Femur (tissue), 1 donor: ENCODE measurements at places on chromosomes 16 and 17.

GRCh38 chr17:27651411-27652345 lies 20.7 kb downstream of the LGALS9 start:
- DNase-seq = peak; percentile 58

- no peak for DNase-seq
Measured at GRCh38 chr16:11955713-11956123, 9.3 kb upstream of the TNFRSF17 start.

DNA sequence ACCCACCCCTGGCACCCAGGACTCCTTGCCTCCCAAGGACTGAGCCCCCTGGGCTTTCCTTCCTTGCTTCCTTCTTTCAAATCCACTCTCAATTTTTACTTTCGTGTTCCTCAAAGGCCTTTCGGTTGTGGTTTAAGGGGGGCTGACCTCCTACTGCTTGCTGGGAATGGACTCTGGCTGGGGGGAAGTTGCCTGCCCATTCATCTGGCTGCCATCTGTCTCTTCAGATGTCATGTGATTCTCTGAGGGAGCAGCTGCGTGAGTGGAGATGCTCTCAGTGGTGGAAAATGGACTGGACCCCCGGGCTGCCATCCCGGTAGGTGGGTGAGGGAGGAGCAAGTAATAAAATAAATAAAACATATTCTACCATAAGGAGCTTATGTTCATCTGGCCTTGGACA lies 93.8 kb upstream of the RPRML start:
- DNase-seq = peak; percentile 28

- peak; percentile 89 for DNase-seq
Measured at GRCh38 chr16:85202631-85203461, 90.6 kb upstream of the CIBAR2 start.

GRCh38 chr17:74012465-74012864 lies 191.0 kb upstream of the RPL38 start:
- no peak for DNase-seq

- peak; percentile 76 for DNase-seq
Measured at GRCh38 chr17:1229349-1229899, 40.8 kb upstream of the BHLHA9 start.

DNA sequence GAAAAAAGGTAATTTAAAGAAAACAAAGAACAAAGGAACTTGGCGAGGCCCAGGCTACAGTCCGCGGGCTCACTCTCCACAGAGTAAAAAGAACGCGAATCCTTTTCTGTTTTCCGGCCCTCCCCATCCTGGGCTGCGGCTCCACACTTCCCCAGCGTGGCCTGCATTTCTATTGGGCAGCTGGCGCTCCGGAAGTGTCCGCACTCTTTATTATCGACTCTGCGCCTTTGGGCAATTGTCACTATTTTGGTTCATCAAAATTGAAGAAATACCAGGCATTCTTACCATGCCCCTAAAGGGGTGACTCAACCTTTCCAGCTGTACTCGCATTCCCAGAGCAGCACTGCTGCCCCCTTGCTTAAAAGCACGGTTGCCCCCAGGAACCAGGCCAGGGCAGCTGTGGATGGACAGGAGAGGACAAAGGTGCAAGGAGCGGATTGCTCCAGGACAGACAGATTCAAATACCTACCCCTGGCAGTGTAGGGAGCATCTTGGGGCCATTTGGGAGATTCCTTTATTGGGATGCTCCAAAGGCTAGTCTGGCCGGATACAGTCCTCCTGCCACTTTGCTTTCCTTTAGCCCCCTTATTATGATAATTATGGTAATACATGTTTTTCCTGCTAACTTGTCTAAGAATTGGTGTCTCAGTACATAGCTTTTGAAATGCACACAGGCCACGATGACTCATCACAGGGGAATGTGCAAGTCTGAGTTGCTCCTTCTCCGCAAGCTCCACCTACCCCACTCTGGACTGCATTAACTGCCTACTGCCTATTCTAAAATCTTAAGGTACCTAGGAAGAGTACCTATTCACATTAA lies 985 bp upstream of the SLFN12 start:
- DNase-seq = peak; percentile 86

- DNase-seq = no peak
Measured at GRCh38 chr17:81066072-81066471, 31.1 kb downstream of the BAIAP2 start.

GRCh38 chr16:84307209-84307954 lies 12.7 kb downstream of the WFDC1 start:
- DNase-seq = no peak

DNA sequence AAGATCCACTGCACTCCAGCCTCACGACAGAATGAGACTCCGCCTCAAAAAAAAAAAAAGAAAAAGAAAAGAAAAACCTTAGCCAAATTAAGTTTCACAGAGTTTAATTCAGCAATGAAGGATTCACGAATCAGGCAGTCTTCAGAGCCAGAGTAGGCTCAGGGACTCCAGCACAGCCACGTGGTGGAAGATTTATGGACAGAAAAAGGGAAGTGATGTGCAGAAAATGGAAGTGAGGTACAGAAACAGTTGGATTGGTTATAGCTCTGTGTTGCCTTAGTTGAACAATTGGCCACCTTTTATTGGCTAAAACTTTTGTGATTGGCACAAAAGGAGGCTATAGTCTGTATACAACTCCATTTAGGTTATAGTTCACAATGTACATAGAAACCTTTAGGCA lies 256.6 kb downstream of the HS3ST3B1 start:
- DNase-seq = no peak

DNA sequence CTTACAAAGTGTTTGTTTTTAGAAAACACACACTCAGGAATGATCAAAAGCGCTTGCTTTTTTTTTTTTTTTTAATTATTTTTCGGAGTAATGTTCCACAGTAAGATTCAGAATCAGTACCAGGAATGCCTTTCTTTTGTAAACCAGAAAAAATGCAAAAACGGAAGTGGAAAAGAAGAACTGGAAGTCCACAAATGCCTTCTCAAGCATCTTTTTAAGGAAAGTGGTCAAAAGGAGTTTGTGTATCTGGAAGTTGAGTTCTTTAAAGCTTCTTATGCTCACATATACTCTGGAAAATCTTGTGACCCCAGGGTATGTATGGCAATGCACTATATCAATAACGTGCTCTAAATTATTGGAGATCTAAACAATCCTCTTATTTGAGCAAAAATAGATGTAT lies 126.0 kb downstream of the ABCA8 start:
- no peak for DNase-seq

- DNase-seq = no peak
Measured at GRCh38 chr16:82464187-82464586, 162.6 kb upstream of the CDH13 start.

DNA sequence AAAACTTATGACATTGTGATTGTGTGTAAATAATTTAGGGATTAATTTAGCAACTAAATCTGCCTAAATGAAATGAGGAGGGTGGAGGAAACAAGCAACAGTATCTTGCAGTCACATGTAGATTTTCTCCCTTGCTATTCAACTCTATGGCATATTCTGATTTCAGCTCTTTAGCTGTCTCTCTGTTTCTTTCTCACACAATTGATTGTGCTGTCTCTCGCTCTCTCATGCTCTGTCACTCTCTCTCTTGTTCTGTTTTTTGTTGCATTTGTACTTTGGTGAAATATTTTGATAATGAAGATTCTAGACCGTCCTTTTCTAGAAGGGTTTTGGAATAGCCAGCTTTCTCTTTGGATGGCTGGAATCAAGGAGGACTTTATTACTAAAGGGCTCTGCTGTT lies 70.6 kb downstream of the BCAS3 start:
- DNase-seq = no peak

DNA sequence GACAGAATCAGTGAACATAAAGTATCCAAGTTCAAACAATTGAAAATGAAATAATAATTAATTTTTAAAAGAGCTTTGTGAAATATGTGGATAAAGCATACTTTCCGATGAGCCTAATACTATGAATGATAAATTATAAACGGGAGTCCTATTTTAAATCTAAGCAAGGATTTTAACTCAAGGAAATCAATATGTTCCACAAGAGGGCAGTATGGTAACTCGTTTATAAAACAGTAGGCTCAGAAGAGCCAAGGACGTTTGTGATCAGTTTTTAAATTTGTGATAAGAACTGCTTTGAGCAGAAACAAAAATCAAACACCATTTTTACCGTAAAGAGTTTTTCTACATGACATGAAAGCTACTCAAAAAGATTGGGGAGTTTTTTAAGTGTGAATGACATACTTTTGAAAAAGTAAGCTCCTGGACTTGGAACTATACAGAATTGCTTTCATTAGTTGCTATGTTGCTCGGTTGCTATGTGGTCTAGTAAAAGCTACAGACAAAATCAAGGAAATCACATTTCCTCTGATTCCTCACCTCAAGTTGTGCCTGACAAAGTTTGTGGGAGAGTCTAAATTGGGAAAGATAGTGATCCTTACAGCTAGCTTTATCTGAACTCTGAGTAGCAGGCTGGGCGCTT lies 11.8 kb upstream of the TEKT1 start:
- DNase-seq = no peak

- DNase-seq = no peak
Measured at GRCh38 chr17:81659038-81659437, 2.7 kb upstream of the PDE6G start.

GRCh38 chr17:1714427-1714979 lies 4.3 kb upstream of the TLCD2 start:
- peak; percentile 98 for DNase-seq

GRCh38 chr17:1331708-1332107 lies 52.2 kb downstream of the TRARG1 start:
- no peak for DNase-seq

DNA sequence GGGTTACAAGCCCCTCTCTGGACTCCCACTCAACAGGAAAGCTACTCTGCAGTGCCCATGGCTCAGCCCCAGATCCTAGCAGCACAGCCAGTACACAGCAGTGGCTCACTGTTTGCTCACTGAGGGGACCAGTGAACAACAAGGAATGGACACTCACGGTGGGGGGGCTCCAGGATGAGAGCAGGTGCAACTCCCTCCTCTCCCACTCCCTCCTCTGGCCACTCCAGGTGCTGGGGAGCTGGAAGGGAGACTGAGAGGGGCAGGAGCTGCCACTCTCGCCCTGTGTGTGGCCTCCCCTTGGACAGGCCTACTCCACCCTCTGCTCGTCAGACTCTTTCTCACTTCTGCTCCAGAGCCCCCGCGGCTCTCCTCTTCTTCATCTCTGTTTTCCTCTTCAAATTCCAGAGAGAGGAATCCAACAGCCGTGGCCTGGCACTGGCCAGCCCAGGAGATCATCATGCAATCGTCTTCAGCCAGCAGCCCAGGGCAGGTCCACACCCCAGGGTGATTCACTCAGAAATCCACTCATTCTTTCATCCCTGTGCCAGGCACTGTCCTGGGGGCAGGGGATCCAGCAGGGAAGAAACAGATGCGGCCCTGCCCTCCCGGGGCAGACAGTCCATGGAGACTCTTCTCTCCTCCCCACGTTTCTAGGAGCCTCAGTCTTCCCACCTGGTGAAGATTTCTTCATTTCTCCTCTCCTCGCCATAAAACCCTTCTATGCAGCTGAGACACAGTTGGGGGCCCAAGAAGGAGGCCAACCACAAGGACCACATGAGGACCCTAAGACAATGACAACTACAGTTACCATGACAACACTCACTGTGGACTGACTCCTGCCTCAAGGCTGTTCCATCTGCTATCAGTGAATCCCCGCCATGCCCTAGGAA lies 30.7 kb downstream of the CFAP20 start:
- DNase-seq = no peak

DNA sequence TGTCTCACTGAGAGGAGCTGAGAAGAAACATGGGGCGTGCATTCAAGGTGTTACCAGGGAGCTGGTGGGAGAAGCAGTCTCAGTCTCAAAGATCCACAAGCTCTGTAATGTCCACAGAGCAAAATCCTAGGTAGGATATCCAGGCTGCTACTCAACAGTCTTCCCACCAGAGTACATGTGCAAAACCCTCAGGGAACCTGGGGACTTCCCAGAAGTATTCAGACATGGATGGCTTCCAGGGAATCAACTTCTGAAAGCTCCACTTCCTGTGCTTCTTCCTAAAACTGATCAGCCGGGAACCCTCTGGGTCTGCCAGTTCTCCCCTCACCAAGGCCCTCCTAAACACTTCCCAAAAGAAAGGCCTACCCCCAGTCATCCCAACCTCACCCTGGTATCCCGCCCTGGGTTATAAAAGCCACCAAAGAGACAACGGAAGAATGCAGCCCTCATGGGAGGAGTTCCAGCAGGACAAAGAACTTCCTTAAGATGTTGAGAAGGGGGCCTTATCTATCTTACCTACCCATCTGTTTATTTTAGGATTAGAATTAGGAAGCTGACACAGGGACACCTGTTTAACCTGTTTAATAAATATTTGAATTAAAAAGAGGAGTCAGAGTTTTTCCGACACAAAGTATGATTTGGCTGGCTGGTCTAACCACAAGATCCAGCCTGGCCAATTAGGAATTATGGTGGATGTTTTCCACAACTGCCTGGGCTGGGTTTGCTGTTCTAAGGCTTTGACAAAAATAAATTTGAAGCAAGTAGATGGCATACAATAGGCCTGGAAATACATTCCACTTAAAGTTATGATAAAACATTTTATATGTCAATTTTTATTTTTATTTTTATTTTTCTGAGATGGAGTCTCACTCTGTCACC lies 37.0 kb downstream of the CUEDC1 start:
- peak; percentile 43 for DNase-seq

- DNase-seq = no peak
Measured at GRCh38 chr17:34733333-34733732, 154.0 kb downstream of the TMEM132E start.

- DNase-seq = no peak
Measured at GRCh38 chr16:29148867-29149272, 164.0 kb downstream of the LAT start.

GRCh38 chr16:50326835-50327465 lies 41.8 kb downstream of the BRD7 start:
- no peak for DNase-seq

DNA sequence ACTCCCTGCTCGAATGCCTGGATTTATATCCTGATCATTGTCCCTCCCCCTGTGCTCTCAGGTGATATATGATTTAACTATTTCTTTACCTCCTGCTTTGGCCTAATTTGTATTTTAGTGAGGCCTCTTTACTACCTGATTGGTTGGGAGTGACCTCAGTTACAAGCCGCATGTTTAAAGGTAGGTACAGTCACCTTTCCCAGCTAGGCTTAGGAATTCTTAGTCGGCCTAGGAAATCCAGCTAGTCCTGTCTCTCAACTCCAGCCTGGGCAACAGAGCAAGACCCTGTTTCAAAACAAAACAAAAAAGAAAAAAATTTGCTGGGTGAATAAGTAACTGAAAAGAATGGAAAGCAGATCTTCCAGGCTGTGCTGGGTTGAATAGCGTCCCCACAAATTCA lies 26.8 kb upstream of the ST6GALNAC2 start:
- no peak for DNase-seq

GRCh38 chr17:35376245-35376644 lies 2.8 kb upstream of the SLFN11 start:
- no peak for DNase-seq

DNA sequence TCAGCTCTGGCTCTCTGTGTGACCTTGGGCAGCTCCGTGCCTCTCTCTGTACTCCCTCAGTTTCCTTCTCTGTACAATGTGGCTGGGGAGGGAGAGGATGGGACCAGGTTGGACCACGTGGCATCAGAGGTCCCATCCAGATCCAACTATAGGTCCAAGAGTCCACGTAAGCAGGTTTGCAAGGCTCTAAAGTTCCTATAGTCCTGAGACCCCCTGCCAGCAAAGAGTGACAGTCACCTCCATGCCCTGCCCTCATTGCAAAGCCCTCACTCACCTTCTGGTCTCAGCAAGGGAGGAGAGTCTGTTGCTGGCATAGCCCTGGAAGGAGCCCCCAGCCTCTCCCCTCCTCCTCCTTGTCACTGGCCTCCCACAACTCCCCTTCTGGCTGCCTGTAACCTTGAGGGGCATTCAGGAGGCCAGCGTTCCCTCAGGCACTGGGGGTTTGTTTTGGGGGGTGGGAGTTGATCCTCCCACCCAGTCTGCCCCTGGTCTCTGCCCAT lies 6.1 kb upstream of the DRC7 start:
- DNase-seq = no peak

GRCh38 chr16:75821117-75821516 lies 94.8 kb upstream of the CPHXL start:
- no peak for DNase-seq
